ENCODE measurements at places on chromosomes 13 and 19.

- no peak for DNase-seq
Observed at GRCh38 chr19:12668346-12668745, 1.7 kb downstream of the WDR83 start.

- DNase-seq: no peak
Observed at GRCh38 chr19:6739883-6740588, 556 bp downstream of the TRIP10 start.

DNA sequence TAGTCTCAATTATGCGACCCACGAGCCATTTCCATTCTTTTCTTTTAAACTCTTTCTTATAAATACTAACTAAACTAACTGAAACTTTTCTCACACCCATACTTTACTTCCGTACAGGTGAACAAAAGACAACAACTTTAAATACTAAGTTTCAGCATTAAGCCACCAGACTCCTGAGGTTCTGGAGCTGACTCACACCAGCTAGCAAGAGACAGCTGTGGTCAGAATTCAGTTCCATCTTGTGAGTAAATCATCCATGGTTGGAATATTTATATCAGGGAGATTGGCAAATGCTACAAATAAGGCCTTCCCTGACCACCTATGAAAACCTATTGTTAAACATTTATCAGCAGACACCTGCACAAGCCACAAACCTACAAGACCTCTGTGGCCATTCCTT lies 897.0 kb downstream of the EFNB2 start:
- DNase-seq: no peak

DNA sequence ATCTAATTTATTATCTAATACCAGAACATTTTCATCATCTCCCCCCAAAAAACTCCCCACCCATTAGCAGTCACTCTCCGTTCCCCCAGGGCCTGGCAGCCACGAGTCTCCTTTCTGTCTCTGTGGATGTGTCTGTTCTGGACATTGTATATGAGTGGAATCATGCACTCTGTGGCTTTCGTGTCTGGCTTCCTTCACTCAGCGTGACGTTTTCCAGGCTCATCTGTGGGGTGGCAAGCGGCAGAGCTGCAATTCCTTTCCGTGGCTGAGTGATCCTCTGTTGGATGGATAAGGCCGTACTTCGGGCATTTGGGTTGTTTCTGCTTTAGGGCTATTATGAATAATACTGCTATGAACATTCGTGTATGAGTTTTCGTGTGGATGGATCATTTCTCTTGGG lies 3.1 kb downstream of the AP2S1 start:
- no peak for DNase-seq

GRCh38 chr19:5054551-5055456 lies 85.9 kb downstream of the KDM4B start:
- DNase-seq: no peak

GRCh38 chr13:112267660-112268059 lies 108.5 kb upstream of the SPACA7 start:
- DNase-seq: no peak

- no peak for DNase-seq
Observed at GRCh38 chr13:40652588-40652940, 13.9 kb downstream of the FOXO1 start.

- no peak for DNase-seq
Observed at GRCh38 chr13:49265822-49266221, 18.1 kb downstream of the CDADC1 start.

- no peak for DNase-seq
Observed at GRCh38 chr13:76596216-76596615, 290.0 kb downstream of the KCTD12 start.

GRCh38 chr13:80251403-80251802 lies 89.5 kb downstream of the SPRY2 start:
- no peak for DNase-seq

- DNase-seq: no peak
Observed at GRCh38 chr19:47377208-47377701, 28.1 kb downstream of the DHX34 start.

DNA sequence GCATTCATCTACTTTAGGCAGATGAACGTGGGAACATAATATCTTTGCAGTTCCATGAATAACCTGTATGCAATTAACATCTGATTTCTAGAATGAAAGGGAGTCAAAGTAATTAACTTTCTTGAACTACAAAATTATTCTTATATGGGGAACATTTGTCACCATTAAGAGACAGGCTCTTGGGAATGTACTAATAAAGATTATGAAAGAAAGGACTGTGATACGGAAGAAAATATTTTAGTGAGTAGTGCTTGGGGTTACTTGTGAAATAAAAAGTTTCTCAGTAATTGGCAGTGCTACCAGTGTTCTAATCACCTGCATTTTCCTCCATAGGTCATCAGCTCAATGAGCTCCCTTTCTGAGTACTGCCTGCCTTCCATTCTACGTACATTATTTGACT lies 85.4 kb downstream of the FRY start:
- no peak for DNase-seq

DNA sequence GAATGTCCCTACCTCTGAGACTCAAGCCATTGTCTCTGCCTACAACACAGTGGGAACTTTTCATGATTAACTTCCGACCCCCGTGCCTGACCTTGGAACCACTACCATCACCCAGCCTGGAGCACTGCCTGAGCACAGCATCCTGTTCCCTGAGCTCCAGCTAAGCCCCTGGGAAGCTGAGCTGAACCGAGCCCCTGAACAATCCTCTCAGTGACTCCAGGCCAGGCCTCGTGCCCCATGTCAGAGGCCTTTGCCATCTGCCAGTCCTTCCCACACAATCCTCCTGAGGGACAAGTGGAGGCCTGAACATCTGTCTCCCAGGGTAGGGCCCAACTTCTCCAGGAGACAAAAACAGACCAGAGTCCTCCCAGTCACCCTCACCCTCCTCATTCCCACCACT lies 17.5 kb downstream of the CEACAM3 start:
- DNase-seq: no peak

DNA sequence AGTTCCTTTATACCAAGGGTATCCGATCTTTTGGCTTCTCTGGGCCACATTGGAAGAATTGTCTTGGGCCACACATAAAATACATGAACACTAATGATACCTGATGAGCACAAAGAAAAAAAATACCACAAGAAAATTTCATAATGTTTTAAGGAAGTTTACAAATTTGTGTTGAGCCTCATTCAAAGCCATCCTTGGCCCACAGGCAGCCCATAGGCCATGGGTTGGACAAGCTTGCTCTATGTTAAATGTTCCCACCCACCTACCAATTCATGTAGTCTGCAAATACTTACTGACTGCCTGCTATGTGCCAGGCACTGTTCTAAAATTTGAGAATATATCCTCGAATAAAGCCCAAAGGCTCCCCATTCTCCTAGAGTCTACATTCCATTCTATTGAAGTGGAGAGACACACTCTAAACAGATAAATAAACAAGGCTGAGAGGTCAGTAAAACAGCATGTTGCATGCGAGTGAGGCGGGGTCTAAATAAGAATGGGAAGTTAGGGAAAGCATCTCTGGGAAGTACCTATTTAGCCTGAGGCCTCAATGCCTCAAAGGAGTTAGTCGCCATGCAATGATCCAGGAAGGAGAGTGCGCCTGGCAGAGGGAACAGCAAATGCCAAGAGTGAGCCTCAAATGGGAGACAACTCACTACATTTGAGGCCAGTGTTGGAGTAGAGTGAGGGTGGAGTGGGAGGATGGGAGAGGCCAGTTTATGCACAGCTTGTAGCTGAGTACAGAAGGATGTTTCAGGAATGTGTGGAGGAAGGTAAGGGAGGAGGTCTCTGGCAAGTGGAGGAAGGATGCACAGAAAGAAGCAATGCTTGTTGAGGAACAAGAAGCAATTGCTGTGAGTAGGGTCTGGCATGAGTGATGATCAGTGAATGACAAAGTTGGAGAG lies 52.5 kb upstream of the CLDN10 start:
- DNase-seq: no peak

DNA sequence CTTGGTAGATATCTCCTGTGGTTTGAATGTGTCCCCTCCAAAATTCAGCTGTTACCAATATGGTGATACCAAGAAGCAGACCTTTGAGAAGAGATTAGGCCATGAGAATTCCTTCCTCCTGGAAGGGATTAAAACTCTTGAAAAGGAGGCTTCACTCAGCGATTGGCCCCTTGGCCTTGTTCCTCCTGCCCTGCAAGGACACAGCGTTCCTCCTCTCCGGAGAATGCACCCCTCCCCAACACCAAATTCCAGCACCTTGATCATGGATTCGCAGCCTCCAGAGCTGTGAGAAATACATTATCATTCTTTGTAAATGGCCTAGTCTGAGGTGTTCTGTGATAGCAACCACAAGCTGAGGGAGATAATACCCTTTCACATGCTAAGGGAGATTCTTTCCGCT lies 34.5 kb upstream of the ARHGEF7 start:
- no peak for DNase-seq

GRCh38 chr13:97395447-97396136 lies 38.4 kb upstream of the RAP2A start:
- no peak for DNase-seq

- peak; percentile 48 for DNase-seq
Observed at GRCh38 chr19:28169168-28169887, 1043.6 kb downstream of the UQCRFS1 start.

DNA sequence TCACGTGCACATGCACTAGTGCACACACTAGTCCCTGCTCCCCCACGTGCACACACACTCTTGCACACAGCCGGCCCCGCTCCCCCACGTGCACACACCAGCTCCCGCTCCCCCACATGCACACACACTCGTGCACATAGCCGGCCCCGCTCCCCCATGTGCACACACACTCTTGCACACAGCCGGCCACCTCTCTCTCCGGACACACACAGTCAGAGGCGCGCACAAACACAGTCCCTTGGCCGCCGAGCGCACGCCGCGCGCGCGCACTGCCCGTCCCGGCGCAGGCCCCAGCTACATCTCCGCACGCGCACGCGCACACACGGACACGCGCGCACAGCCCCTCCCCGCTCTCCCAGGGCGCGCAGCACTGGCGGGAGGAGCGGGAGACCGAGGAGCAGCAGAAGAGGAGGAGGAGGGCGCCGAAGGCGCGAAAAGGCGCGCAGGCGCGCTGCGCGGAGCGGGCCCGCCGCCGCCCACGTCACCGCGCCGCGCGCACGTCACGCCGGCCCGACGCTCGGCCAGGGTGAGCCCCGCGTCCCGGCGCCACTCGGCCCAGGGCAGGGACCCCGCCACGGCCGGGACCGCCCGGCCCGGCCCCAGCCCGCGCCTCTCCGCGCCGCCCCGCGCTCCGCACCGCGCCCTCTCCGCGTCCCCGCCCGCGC lies at the start of gene TFDP1:
Gene TFDP1 (plus strand): TSS at position 549 of the 665 bp plus-strand sequence. CDS start 1,085 bp downstream, outside the sequence.
- DNase-seq: peak; percentile 84

GRCh38 chr13:113110852-113111315 lies 5.3 kb downstream of the F7 start:
- DNase-seq: no peak

DNA sequence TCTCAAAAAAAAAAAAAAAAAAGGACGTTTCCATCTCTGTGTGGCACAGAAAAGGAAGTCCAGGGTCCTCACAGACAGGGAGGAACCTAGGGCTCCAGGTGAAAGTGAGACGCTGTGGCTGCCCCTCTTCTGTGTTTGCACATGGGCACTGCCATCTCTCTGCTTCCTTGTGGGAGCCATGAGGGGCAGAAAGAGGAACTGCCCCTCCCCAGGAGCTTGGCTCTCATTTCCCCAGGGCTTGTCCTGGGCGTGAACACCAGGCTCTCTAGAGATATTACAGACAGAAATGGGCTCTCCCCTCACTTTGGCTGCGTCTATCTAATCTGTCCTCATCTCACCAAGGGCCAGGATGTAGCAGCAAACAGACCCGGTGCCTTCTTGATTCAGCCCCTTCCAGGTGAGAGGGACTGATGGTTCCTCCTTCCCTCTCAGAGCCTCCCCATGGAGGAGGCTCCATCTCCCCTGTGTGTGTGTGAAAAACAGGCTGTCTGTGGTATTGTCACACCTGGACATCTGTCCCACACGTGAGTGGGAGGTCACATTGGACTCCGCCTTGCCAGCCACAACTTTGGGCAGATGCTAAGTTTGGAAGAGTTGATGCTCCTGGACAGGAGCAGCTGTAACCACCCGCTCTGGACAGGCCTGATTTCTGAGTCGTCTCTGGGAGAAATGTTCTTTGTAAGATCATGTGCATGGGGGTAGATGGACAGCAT lies 840 bp upstream of the LILRA4 start:
- DNase-seq: no peak

- DNase-seq: no peak
Observed at GRCh38 chr13:39918620-39919236, 263.3 kb downstream of the COG6 start.

DNA sequence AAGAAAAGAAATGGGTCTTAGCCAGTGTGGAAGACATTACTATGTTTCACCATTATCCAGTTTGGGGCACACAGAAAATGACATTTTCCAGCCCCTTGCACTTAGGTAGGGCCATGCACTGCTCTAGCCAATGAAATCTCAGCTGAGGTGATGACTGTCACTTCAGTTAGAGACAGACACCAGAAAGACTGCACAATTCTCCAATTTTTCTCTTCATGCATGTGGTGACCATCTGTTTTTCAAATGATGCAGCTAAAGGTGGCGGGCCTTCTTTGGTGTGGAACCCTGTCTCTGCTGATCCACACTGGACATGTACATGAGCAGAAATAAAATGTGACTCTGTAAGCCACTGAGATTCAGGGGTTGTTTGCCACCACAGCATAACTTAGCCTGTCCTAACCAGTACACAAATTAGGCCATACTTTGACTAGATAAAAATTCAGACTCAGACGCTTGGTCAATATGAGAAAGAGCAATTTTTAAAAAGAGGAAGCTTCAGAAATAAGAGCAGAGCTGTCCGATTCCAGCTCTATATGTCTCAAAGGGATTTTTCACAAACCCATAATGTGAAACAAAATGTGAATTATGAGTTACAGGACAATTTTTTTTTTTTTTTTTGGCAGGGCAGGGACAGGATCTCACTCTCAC lies 6.7 kb downstream of the ZNF565 start:
- DNase-seq: no peak

GRCh38 chr13:41053384-41053826 lies 7.9 kb upstream of the WBP4 start:
- DNase-seq: no peak

GRCh38 chr19:39867133-39867532 lies 21.0 kb upstream of the FBL start:
- no peak for DNase-seq

DNA sequence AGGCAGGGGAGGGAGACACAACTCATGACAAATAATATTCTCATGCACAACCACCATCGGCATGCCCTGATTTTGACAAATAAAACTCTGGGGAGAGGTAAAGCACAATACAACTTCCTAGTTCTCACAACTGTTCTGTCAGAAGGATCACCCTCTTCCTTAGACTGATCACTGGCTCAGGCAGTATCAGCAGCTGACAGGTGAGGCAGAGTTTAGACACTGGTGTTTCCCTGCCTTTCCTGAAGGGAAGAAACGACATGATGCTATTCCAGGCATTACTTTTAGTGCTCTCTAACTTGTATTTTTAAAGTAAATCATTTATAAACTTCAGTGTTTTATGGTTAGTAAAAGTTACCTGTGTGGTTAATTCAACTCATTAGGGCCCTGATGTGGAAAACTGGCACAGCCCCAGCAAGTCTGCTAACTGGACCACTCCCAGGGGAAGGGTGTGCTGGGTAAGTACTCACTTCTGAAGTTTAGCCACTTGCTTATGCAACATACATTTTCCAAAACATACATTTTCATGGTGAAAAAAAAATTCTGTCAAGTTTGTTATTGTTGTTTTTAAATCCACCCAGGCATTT lies 82.8 kb downstream of the CRYL1 start:
- no peak for DNase-seq

GRCh38 chr13:32903720-32904119 lies 112.5 kb upstream of the KL start:
- no peak for DNase-seq

GRCh38 chr13:44792096-44792495 lies 197.2 kb downstream of the NUFIP1 start:
- no peak for DNase-seq

Data from neuronal stem cell (in vitro differentiated cells).